ENCODE measurements at places on chromosomes 4 and X. TPM values are rescaled to one million over a fixed set of nuclear protein-coding genes. Genes with fewer than 3 reads are reported as not detected.
A peak's percentile ranks its signal among the peaks of the same experiment; 100 is the strongest.

DNA sequence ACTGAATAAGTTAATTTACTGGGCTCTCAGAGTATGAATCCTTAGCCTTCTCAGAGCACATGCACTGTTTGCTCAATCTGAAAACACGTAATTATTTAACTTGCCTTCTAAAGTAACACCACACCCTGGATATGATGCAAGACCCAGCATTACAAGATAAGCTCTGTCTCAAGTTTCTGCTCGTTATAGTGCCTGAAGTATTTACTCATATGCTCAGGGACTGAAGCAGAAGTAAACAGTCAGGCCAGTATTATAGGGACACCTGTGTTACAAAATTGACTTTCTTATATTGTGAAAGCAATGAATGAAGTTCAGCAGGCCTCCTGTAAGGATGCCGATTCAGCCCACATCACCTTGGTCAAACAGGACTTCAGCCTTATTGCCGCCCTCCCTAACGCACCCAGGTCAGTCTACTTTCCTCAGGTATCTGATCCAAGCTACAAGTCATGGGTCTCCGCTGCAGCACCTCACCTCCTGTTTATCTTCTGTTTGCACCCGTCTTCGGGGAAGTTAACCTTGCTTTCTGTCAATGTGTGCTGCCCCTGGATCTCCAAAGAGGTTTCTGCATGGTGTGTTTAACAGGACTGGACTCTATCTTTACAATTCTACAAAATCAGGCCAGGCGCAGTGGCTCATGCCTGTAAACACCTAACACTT, 42.8 kb upstream of the KLF3 start:
- peak overlapping the region; percentile 81 for H3K27ac ChIP-seq
- DNase-seq, result no peak
- H3K36me3 ChIP-seq, result no peaks in the 10 kb centered on the region
- peaks cover 10% of the 10 kb centered on the region for H3K4me1 ChIP-seq
- H3K27me3 ChIP-seq, result no peaks in the 10 kb centered on the region
- H3K4me3 ChIP-seq, result no peak overlapping the region

DNA sequence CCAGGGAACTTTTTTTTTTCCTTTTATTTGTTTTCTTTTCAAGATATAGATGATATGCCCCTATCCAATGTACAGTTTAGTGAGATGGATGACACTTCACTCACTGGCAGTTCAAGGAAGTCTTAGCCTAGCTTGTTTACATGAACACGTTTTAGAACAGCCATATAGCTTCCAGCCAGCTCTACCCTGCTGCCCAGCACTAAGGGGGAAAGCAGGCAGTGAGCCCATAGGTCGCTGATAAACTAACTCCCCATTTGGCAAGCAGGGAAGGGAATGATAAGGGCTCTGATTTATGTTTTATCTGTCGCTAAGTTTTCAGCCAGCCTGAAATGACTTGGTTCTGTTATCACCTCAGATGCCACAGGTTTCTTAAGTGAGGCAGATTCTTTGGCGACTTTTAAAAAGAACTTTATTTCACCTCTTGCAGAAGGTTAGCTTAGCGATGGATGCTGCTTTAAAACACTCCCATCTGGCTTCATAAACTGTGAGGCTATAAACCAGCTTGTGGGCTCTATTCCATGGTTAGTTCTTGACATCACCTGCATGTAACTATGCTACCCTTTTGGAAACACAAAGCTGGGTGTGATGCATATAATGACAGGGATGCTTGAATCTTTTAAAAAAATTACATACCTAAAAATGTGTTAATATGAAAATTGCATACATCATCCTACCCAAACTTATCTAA, 348.4 kb downstream of the FBXO8 start:
- H3K27me3 ChIP-seq, result no peaks in the 10 kb centered on the region
- H3K36me3 ChIP-seq, result no peaks in the 10 kb centered on the region
- no peaks in the 10 kb centered on the region for H3K4me1 ChIP-seq
- H3K27ac ChIP-seq, result no peak overlapping the region
- H3K4me3 ChIP-seq, result no peak overlapping the region
- DNase-seq, result no peak

DNA sequence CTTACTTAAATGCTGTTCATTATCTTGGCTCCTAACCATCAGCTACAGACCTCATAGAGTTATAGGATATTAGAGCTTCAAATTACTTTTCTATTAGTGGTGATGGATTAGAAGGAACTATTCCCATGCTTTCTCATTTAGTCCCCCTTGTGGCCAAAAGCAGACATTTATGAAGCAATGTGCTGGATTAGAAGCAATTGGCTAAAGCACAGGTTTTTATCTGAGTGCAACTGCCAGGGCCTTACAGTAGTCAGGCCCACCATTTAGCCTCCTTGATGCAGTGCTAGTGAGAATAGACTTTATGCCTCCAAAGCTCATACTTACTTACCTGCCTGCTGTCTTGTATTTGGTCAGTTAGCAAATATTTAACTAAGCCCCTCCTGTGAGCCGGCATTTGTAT, 93.0 kb downstream of the TSPAN7 start:
- H3K4me3 ChIP-seq, result no peak overlapping the region
- H3K27ac ChIP-seq, result no peak overlapping the region
- no peaks in the 10 kb centered on the region for H3K27me3 ChIP-seq
- DNase-seq, result no peak

Gene CLIC2
- total RNA-seq, result 7.2 TPM

- H3K4me3 ChIP-seq, result no peak overlapping the region
- peaks cover 23% of the 10 kb centered on the region for H3K4me1 ChIP-seq
- no peak overlapping the region for H3K27ac ChIP-seq
- no peaks in the 10 kb centered on the region for H3K36me3 ChIP-seq
Observed at GRCh38 chr4:8033067-8033755, 93.5 kb upstream of the AFAP1 start.

GRCh38 chr4:37891260-37892159, 626 bp downstream of the TBC1D1 start:
- H3K4me3 ChIP-seq, result peak overlapping the region; percentile 72
- H3K27ac ChIP-seq, result peak overlapping the region; percentile 85
- H3K27me3 ChIP-seq, result no peaks in the 10 kb centered on the region
- DNase-seq, result no peak

DNA sequence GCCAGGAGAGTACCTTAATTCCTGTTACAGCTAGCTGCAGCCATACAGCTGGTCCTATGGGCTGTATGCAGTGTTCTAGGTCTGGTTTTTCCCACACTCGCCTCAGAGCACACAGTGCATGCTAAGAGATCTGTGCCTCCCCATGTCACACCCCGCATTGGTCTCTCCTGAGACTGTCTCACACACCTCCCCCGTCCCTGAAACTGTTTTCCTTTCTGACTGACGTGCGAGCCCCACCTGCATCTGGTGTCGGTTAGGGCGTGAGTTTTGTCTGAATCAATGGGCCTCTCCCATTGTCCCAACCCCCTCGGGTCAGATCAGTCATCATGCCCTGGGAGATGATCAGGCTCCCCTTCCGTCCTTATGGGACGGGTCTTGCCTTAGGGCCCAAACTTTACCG, 3.4 kb upstream of the UGT8 start:
- H3K27me3 ChIP-seq, result no peaks in the 10 kb centered on the region
- H3K27ac ChIP-seq, result no peak overlapping the region
- DNase-seq, result no peak
- peaks cover 25% of the 10 kb centered on the region for H3K4me1 ChIP-seq

Gene HEPH
- total RNA-seq, result 0.79 TPM

- no peak for DNase-seq
- H3K27ac ChIP-seq, result no peak overlapping the region
- H3K4me3 ChIP-seq, result no peak overlapping the region
- H3K4me1 ChIP-seq, result no peaks in the 10 kb centered on the region
- H3K27me3 ChIP-seq, result no peaks in the 10 kb centered on the region
Observed at GRCh38 chr4:123517971-123518370, 121.4 kb downstream of the SPRY1 start.

Gene COL4A5
- total RNA-seq, result 9.9 TPM

- H3K36me3 ChIP-seq, result no peaks in the 10 kb centered on the region
- no peak for DNase-seq
- no peak overlapping the region for H3K4me3 ChIP-seq
Observed at GRCh38 chr4:55458611-55459010, 62.9 kb downstream of the TMEM165 start.

Gene IQCM
- total RNA-seq, result not detected

GRCh38 chr4:147813109-147813773, 81.4 kb downstream of the ARHGAP10 start:
- H3K4me3 ChIP-seq, result no peak overlapping the region
- no peaks in the 10 kb centered on the region for H3K36me3 ChIP-seq
- peaks cover 44% of the 10 kb centered on the region for H3K4me1 ChIP-seq
- no peak for DNase-seq
- H3K27me3 ChIP-seq, result no peaks in the 10 kb centered on the region

DNA sequence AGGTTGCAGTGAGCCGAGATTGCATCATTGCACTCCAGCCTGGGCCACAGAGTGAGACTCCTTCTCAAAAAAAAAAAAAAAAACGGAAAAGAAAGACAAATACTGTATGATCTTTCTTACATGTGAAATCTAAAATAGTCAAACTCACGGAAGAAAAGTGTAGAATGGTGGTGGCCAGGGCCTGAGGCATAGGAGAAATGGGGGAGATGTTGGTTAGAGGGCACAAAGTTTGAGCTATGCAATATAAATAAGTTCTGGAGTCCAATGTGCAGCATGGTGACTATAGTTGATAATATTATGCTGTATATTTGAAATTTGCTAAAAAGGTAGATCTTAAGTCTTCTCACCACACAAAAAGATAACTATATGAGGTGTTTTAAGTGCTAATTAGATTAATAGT, 1.3 kb upstream of the FGA start:
- H3K27ac ChIP-seq, result no peak overlapping the region
- no peaks in the 10 kb centered on the region for H3K27me3 ChIP-seq
- H3K4me3 ChIP-seq, result no peak overlapping the region
- DNase-seq, result no peak
- no peaks in the 10 kb centered on the region for H3K36me3 ChIP-seq

Gene PAPSS1
- 30.8 TPM for total RNA-seq

Gene AFF2
- 0.27 TPM for total RNA-seq

Gene ARHGAP24
- 35.3 TPM for total RNA-seq

GRCh38 chr4:143443728-143444127, 69.8 kb upstream of the SMARCA5 start:
- H3K27ac ChIP-seq, result no peak overlapping the region
- no peak for DNase-seq
- H3K4me3 ChIP-seq, result no peak overlapping the region
- no peaks in the 10 kb centered on the region for H3K36me3 ChIP-seq
- no peaks in the 10 kb centered on the region for H3K27me3 ChIP-seq

GRCh38 chr4:100826067-100826466, 308.2 kb upstream of the EMCN start:
- H3K27me3 ChIP-seq, result no peaks in the 10 kb centered on the region
- no peaks in the 10 kb centered on the region for H3K36me3 ChIP-seq
- no peak overlapping the region for H3K27ac ChIP-seq
- H3K4me3 ChIP-seq, result no peak overlapping the region
- no peak for DNase-seq

- no peak for DNase-seq
- no peak overlapping the region for H3K4me3 ChIP-seq
- H3K27ac ChIP-seq, result no peak overlapping the region
- H3K36me3 ChIP-seq, result no peaks in the 10 kb centered on the region
- H3K4me1 ChIP-seq, result no peaks in the 10 kb centered on the region
- no peaks in the 10 kb centered on the region for H3K27me3 ChIP-seq
Observed at GRCh38 chrX:2680486-2681348, 10.4 kb upstream of the CD99 start.

DNA sequence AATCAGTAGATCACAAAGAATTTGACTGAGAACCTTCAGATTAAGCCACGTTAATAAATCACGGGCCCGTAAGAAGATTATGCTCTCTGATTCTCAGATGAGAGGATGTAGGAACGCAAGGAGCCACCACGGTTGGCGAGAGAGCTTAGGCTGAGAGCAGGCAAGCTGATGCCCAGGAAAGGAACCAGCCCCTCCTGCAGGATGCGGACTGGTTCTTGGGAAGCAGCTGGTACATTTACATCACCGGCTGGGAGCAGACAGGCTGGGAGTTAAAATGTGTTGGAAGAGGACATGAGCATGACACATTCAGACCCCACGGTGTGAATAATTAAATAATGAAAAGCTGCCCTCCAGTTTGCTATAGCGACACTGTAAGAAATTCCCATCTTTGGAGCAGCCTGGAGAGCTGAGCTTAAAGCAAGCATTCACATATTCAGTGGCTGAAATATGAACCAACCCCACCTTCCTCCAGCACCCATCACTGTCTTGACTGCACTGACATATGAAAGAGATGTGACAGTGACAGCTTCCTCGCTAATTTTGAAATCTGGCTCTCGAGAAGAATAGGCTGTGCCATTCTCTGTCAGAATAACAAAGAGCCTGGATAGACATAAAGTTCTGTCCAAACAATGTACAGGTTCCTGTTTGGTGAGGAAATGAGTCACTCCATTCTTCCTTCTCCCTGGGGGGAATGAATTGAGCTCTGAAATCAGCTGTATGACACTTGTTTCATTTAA, 33.1 kb downstream of the LNX1 start:
- no peaks in the 10 kb centered on the region for H3K27me3 ChIP-seq
- no peak for DNase-seq
- H3K27ac ChIP-seq, result peak overlapping the region; percentile 13
- H3K4me1 ChIP-seq, result peaks cover 49% of the 10 kb centered on the region

DNA sequence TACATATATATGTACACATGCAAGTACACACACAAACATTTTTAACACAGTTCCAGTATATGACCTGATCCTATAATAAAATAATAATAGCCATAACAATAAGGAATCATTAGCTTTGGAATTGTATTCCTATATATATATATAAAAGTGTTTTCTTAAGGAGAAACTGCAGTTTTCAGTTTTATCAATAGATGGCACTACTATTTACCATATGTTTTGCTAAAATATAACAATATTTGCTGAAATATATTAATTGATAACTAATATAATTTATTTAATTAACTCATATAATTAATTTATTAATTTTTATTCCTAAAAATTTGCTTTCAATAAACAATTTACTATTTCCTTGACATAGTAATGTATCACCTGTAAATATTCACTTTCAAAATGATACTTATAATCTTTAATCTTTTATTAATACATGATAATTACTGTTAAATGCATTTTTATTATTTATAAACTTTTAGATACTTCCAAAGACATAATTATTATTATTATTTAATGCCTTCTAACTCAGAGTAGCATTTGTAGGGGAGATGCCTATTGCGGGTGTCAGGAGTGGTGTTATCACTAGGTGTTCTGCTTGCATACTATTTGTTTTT, 599.5 kb downstream of the FSTL5 start:
- no peaks in the 10 kb centered on the region for H3K36me3 ChIP-seq
- DNase-seq, result no peak
- H3K4me3 ChIP-seq, result no peak overlapping the region
- H3K4me1 ChIP-seq, result no peaks in the 10 kb centered on the region
- no peaks in the 10 kb centered on the region for H3K27me3 ChIP-seq

GRCh38 chr4:185036019-185036418, 17.7 kb downstream of the HELT start:
- DNase-seq, result no peak
- H3K36me3 ChIP-seq, result no peaks in the 10 kb centered on the region
- no peak overlapping the region for H3K27ac ChIP-seq
- peaks cover 14% of the 10 kb centered on the region for H3K4me1 ChIP-seq
- H3K27me3 ChIP-seq, result peaks cover 36% of the 10 kb centered on the region

GRCh38 chrX:96576368-96576767, 108.3 kb upstream of the DIAPH2 start:
- no peaks in the 10 kb centered on the region for H3K27me3 ChIP-seq
- H3K4me1 ChIP-seq, result no peaks in the 10 kb centered on the region
- DNase-seq, result no peak

All from esophagus squamous epithelium (tissue), 5 donors.